ENCODE measurements at places on chromosomes 3 and 15. TPM values are rescaled to one million over a fixed set of nuclear protein-coding genes. Genes with fewer than 3 reads are reported as not detected.

Gene ASB14
- not detected for total RNA-seq

Gene C15orf39
- total RNA-seq = 10.1 TPM

Gene GORASP1
- total RNA-seq = 56.8 TPM

Gene PLA2G4E
- not detected for total RNA-seq

Gene ST8SIA2
- 0.13 TPM for total RNA-seq

Gene GABRG3
- total RNA-seq = 6.3 TPM

Gene LRRK1
- total RNA-seq = 0.80 TPM

GRCh38 chr15:54481819-54482218, 503.6 kb downstream of the UNC13C start:
- DNase-seq = no peak

GRCh38 chr3:2940062-2940461, 170.1 kb downstream of the IL5RA start:
- no peak for DNase-seq

- no peak for DNase-seq
Observed at GRCh38 chr3:171851660-171852058, 8.5 kb downstream of the TMEM212 start.

DNA sequence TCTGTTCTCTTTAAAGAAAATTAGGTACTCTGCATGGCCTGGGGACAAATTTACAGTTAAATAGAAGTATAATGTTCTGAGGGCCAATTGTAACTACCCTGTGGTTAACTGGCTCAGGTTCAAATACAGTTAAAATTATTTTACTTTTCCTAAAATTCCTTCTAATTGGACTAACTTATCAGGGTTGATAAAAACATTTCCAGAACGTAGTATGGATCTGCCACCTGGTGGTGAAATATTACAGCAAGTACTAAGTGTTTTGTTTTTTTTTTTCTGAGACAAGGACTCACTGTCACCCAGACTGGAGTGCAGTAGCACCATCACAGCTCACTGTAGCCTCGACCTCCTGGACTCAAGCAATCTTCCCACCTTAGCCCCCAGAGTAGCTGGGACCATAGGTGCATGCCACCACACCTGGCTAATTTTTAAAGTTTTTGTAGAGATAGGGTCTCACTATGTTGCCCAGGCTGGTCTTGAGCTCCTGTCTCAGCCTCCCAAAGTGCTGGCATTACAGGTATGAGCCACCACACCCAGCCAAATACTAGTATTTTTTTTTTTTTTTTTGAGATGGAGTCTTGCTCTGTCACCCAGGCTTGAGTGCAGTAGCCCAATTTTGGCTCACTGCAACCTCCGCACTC, 29.2 kb downstream of the NEO1 start:
- peak; percentile 76 for DNase-seq

- no peak for DNase-seq
Observed at GRCh38 chr3:138036572-138036971, 26.6 kb downstream of the CLDN18 start.

- DNase-seq = no peak
Observed at GRCh38 chr15:69946870-69947269, 150.8 kb downstream of the TLE3 start.

DNA sequence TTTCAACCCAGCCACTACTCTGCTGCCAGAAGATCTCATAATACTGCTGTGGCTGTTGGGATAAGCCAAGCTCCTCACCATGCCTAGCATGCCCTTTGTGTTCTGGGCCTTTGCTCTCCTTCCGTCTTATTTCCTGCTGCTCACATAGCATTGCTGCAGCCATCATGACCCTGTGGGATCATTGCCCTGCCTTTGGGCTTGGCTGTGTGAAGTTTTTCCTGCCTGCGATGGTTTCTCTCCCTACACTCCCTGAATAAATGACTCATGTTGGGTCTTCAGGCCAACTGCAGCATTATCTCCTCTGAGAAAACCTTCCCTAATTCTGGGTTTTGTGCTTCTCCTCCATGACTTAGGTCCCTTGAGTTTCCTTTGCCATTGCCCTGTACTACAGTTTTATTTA, 20.8 kb upstream of the TRA2B start:
- no peak for DNase-seq

- DNase-seq = no peak
Observed at GRCh38 chr3:56654460-56654859, 28.6 kb downstream of the TASOR start.

- no peak for DNase-seq
Observed at GRCh38 chr3:143100451-143100850, 19.1 kb upstream of the CHST2 start.

- no peak for DNase-seq
Observed at GRCh38 chr3:122558605-122559004, 5.5 kb downstream of the PARP9 start.

DNA sequence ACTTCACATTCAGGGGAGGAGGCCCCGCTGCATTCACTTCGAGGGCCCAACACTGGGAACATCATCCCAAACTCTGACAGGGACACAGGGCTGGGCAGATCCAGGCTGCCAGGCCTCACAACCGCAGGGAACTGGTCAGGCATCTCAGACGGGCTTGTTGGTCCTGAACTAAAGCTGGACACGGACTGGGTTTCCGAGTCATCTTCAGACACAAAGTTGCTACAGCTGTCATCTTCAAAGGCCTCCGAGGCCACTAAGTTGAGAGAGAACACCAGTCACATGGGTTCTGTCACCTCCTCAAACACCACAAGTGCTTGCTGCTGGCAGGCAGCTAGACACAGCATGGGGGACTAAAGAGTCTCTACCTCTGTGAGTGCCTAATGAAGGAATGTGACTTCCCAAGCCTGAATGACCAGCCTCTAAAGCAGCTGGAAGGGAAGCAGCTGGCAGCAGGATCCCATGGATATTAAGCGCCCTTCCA, 50.9 kb downstream of the CAPN7 start:
- DNase-seq = no peak

Measured in SK-MEL-5 (cell line).